ENCODE measurements at places on chromosomes 5 and 9.

DNA sequence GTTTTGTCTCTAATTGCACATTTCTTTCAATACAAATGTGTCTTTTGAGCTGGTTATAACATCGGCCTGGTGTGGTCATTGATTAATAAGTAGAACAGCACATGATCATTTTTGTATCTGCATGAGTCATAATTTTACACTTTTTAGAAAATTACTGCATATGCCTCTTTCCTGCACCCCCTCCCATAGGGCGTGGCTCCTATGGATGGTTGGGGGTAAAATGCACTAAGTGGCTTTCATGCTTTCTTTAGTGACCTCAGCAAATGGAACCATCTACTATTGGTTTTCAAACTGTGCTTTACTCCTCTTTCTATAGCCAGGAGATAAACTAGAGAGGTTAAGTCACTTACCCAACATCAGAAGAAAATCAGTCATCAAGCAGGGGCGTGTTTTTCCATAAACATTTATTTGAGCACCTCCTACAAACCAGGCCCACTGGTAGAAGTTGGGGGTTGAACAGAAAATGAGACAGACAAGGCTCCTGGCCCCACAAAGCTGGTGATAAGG lies 3.8 kb downstream of the ANXA6 start:
- DNase-seq: no peak

DNA sequence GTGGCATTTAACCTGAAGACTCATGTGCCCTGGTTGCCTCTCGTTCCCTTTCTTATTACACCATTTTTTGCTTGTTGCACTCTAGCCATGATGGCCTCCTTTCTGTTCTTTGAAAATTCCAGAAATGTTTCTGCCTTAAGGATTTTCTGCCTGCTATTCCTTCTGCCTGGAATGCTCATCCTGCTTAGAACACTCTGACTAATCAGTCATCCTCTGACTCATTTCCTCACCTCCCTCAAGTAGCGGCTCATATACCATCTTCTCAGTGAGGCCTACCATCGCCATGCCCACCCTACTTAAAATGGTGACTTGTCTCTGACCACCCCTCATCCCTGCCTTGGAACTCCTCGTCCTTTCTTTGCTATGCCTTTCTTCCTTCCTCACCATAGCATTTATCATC lies 68.8 kb downstream of the KIF4B start:
- no peak for DNase-seq

GRCh38 chr5:104412649-104413240 lies 850.2 kb upstream of the NUDT12 start:
- DNase-seq: peak; percentile 1

GRCh38 chr5:116626272-116626723 lies 51.7 kb upstream of the SEMA6A start:
- peak; percentile 27 for DNase-seq

GRCh38 chr9:89723469-89724100 lies 118.8 kb downstream of the GADD45G start:
- no peak for DNase-seq

DNA sequence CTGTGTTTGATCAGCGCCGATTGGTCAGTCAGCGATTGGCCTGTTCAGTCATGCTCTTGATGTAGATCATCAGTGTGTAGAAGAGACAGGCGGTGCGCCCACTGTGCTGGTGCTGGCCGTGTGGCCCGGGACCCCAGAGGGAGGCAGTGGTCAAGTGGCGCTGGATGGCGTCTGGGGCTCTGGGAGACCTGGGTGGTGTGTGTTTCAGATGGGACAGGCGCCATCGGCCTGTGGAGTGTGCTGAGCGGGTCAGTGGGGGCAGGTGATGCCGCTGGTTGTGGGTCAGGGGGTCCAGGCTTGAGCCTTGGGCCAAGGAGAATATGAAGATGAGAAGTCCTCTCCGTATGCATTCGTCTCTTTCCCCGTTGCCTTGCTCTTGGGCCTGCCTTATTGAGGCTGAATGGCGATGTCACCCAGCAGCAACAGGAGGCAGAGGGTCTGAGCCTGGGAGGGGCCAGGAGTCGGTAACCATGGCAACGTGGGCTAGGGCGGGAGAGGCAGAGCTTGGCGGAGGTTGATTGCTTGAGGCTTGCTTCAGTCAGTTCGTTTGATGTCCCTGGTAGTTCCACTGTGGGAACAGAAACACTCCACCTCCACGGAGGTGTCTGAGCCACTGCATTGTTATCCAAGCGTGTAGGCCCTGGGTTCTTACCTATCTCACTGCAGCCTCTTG lies 117.8 kb upstream of the CACNA1B start:
- no peak for DNase-seq

GRCh38 chr9:6907772-6908381 lies 150.1 kb downstream of the KDM4C start:
- DNase-seq: peak; percentile 6
